Stimulated activated CD4-positive, alpha-beta T cell treated with anti-CD3 and anti-CD28 coated beads, Interleukin-4, amount 100 ng/mL, for 24 hours (primary cell): ENCODE measurements at places on chromosomes 4 and X.

DNA sequence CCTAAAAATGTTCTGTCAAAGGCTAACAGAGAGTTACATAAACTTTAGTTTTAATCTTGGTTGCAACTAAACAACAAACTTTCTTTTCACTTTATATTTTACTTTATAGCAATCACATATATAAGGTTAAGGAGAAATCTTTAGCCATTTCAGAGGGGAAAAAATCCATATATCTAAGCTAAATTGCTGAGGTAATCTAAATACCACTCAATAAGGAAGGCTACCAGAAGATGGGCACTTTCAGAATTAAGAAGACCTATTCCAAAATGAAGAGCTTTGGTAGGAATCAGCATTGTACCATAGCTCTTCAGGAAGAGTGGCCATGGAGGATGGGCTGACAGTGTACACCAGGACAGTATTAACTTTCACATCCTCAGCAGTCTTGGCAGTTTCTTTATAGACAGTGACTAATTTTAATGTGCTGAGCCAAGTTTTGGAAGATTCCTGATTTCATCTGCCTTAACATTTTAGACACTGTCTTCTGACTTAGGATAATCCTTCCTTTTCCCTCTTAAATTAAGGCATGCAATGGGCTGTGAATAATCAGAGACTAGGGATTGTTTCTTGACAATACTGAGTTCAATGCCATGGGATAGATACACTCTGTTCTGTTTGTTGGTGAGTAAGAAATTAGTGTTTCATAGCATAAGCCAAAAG lies 7.1 kb downstream of the FAT4 start:
- DNase-seq, result no peak

GRCh38 chrX:41003506-41004270 lies 81.6 kb upstream of the USP9X start:
- no peak for DNase-seq

- no peak for DNase-seq
These were observed 93.3 kb downstream of the PRDM5 start for GRCh38 chr4:120829113-120829831.

GRCh38 chr4:11632025-11632424 lies 203.3 kb upstream of the HS3ST1 start:
- DNase-seq, result no peak

GRCh38 chr4:182240161-182241130 lies 2.8 kb upstream of the TENM3 start:
- DNase-seq, result no peak

DNA sequence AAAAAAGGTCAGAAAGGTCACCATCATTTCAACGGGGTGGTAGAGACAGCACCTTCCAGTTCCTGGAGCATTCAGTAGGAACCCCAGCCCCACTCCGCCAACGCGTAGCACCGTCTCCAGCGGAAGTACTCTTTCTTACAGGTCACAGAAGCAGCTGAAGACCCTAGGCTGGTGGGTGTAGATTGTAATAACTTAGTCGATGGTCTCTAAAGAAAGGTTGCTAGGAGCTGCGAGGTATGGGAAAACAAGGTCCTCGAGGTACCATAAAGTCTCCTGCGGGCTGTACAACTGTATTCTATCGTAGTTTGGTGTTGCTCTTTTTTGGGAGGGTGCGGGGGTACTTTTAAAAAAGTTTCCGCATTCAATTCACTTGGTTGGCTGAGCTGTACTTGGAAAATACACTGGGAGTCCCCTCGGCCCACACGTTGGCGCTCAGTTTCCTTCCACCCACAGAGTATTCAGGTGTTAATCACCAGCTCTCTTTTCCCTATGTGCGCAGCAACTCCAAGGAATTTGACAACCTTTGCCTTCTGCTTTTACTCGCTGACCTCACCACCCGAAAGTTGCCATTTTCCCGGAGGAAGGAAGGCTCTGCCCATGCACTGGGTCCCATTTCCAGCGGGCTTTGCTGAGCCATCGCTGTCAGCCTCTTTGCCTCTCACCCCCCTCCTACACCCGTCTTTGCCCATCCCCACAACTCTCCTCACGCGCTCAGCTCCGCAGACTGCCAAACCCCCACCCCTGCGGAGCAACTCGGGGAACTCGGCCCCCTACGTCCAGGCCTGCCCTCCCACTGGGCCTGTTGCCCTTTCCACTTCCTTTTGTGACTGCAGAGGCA lies 4.8 kb upstream of the SOX3 start:
- DNase-seq, result no peak

- no peak for DNase-seq
These were observed 11.9 kb upstream of the MAOA start for GRCh38 chrX:43644124-43644701.

- no peak for DNase-seq
These were observed 119.1 kb upstream of the CPEB2 start for GRCh38 chr4:14883166-14883565.

GRCh38 chrX:1358793-1359476 lies 22.4 kb downstream of the IL3RA start:
- no peak for DNase-seq

DNA sequence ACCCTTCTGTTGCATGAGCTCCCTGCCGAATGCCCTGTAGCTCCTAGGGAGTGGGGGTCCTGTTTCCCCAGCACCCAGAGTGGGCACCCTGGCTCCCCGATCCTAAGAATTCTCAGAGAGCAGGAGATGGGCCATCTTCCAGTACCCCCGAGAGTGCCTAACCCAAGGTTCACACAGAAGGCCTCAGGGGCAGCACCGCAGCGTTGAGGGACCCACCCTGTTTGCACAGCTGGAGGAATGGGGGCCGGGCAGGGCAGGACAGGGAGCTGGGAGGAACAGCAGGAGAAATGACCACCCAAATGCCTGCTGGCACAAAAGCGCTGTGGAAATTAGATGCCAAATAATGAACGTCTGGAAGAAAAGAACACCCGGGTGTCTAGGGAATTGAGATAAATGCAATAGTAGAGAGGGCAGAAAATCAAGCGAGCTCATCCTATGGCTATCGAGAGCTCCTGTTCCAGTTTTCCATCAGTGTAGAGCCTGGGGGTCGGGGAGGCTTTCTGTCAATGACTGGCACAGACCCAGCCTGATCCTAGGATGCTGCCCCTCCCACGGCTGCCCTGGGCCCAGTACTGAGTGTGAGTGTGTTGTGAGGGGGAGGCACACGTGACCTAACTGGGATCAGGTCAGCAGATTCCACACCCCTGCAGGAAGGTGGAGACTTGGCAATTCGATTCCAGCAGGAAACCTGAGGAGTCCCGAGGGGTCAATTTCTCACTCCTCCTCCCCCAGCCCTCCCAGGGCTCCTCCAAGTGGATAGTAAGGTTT lies 25.7 kb downstream of the SEPTIN6 start:
- DNase-seq, result no peak

GRCh38 chr4:82777857-82778525 lies 20.6 kb downstream of the SCD5 start:
- no peak for DNase-seq

DNA sequence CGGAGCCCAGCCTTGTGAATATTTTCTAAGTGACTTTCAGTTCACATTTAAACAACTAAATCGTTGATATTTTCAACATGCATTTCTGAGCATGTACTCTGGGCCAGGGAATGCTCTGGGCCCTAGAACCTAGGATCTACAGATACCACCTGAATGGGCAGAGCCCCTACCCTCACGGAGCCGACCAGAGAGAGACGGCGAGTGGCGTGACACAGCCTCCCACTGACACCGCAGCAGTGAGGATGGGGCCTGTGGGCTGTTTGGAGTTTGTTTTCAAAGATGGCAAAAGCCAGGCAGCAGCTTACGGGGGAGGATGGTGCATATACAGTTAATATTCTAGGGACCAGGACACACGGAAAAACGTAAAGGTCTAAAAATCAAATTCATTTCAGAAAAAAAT lies 17.7 kb downstream of the NELFA start:
- DNase-seq, result no peak

DNA sequence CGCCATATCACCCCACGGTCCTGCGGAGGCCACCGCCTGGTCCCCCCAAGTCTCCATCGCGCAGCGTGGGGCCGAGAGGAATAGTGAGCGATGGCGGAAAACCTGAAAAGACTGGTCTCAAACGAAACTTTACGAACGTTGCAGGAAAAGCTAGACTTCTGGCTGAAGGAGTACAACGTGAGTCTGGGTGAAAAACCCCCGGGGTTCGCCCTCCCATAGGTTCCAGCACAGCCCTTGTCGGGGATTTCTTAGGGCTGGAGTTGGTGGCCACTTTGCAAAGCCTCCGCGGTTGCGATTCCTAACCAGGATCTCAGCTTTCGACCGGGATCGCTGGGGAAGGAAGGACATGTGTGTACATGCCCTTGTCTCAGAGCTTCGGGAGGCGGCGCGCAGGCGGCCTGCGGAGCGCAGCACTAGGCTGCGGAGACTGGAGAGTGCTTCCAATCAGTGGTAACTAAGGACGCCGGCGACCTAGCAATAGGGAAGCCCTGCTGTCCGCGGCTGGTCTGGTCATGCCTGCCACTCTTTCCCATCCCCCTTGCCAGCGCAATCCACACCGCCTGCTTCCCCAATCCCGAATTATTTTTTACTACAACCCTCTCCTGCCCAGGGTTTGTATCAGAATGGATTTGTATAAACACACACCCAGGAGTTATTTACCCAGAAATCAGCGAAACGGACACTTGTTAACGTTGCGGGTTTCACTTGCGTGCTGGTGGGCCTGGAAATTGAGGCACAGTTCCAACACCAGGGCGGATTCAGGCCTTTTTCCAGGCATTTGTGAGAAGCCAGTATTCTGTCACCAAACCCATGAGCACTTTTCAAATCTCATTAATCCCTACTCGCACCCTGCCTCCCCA lies 741 bp downstream of the SPATA18 start:
- DNase-seq, result no peak

DNA sequence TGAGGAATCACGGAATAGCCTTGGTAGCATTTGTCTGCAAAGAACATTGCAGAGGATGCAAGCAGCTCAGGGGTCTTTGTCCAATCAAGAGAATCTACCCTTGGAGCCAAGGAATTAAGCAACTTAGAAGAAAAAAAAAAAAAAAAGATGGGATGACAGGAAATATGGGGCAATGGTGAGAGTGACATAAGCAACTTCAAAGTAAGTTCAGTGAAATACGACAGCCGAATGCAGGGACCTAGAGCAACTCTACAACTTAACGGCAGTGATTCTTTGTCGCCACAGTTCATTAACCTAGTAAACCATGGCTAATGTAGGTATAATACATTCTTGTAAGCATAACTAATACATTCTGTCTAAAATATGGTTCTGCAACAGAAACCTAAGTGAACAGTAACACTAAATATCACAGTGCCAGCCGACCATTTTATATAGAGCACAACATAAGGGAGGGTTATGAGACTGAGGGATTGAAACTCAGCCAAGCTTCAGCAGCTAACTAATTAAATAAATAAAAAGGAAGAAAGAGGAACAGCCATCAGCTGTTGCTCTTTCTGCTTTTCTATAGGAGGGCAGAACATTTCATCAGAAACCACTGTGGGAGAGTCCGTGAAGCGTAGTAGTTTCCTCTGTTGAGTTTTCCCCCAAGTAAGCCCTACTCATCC lies 74.7 kb downstream of the PPARGC1A start:
- DNase-seq, result no peak

GRCh38 chrX:117511379-117511778 lies 605.2 kb downstream of the KLHL13 start:
- no peak for DNase-seq

DNA sequence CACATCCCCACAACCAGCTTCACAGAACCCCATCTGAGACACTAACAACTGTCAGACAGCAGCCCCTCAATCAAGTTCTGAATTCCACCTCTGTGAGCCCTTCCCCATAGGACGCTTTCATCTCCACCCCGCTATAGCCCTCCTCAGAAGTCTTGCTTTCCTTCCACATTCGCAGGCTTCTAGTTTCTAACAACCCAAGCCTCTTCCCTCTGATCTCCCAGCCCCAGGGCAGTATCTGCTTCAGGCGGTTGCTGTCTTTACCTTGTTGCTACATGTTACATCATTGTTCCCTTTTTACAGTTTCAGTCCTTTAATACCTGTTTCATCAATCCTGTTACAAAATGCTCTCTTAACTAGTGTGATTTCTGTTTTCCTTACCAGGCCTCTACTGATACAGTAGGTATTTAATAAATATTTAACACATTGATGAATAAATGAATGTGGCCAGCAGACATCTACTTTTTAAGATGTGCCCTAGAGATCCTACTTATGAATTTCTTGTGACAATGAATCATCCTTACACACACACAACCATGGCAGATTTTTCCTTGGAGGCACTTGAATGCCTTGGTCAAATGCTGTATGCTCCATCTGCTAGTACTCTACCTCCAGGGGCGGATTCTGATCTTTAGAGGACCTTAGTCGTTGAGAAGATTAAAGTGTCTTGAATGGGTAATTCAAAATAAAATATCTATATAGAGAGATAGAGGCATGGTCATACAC lies 164.7 kb upstream of the SLIT2 start:
- no peak for DNase-seq

GRCh38 chr4:132792310-132792709 lies 356.8 kb upstream of the PCDH10 start:
- DNase-seq, result no peak

DNA sequence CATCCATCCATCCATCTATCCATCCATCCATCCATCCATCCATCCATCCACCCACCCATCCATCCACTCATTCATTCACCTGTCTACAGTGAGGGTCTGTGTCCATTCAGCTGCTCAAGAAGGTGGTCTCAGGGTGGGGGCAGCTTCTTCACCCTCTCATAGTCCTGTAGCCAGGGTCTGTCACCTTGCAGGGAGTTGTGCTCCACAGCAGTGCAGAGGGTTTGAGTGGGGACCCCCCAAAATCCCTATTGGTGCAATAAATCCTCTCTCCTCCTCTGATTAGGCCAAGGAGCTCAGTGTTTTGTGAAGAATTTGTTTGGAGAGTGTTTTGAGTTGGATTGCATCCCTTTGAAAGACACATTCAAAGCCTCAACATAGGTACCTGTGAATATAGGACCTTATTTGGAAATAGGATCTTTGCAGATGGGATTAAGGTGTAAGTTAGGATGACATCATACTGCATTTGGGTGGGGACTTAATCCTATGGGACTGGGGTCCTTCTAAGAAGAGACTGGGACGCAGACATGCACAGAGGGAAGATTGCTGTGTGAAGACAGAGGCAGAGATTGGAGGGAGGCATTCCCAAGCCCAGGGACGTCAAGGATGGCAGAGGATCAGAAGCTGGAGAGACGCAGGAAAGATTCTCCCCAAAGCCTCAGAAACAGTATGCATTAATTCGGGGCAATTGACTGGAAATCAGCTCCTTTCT lies 12.0 kb downstream of the P2RY8 start:
- DNase-seq, result no peak

DNA sequence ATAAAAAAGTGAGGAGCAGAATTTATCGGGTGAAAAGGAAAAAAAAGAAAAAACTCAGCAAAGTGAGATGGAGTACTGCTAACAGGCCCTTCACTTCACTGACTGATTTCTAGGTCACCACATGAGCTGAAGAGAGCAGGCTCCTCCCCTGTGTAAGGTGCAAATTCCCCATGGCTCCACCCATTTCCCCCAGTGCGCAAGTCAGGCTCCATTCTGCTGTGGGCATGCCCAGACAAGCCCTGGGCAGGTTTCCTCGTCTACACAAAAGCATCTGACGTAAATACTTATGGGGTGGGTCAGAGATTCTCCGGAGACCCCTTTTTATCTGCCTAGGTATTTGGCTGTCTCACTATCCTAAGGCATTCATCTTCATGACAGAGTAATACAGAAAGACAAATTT lies 157.9 kb downstream of the MAGEB5 start:
- no peak for DNase-seq
